ENCODE measurements at places on chromosomes 11 and 22. TPM values are rescaled to one million over a fixed set of nuclear protein-coding genes. Genes with fewer than 3 reads are reported as not detected.

Gene ANO5
- not detected for total RNA-seq

Gene SYTL2
- 58.8 TPM for total RNA-seq

Gene WNT11
- 2.1 TPM for total RNA-seq

Gene SAA4
- not detected for total RNA-seq

Gene PKDREJ
- not detected for total RNA-seq

Gene CARD10
- 0.31 TPM for total RNA-seq

Gene C11orf21
- 89.1 TPM for total RNA-seq

Gene ALDH3B2
- not detected for total RNA-seq

Gene B4GALNT4
- 8.6 TPM for total RNA-seq

Gene GAB4
- not detected for total RNA-seq

Gene FGF4
- total RNA-seq, result not detected

Gene RTN4RL2
- total RNA-seq, result not detected

Gene PSMA1
- 166 TPM for total RNA-seq

Gene PTPN5
- not detected for total RNA-seq

Gene ADAMTS8
- total RNA-seq, result not detected

Gene TPP1
- total RNA-seq, result 84.6 TPM

Gene APOBEC3C
- 39.8 TPM for total RNA-seq

Gene TNNI2
- total RNA-seq, result not detected

Gene PANX3
- not detected for total RNA-seq

Gene ABCG4
- not detected for total RNA-seq

Gene PCF11
- total RNA-seq, result 152 TPM

Gene OR8G5
- total RNA-seq, result not detected

Gene CHRNA10
- total RNA-seq, result 1.2 TPM

Gene CDPF1
- 3.5 TPM for total RNA-seq

Gene SCARF2
- total RNA-seq, result 3.6 TPM

Gene SHANK2
- total RNA-seq, result 0.37 TPM

Gene RASSF10
- not detected for total RNA-seq

Gene ST14
- 0.81 TPM for total RNA-seq

Gene SPTBN2
- not detected for total RNA-seq

Gene CACNA1I
- 20.3 TPM for total RNA-seq

Gene A4GALT
- total RNA-seq, result not detected

All from T-helper 17 cell (primary cell).